ENCODE measurements at places on chromosomes 12 and 14.

DNA sequence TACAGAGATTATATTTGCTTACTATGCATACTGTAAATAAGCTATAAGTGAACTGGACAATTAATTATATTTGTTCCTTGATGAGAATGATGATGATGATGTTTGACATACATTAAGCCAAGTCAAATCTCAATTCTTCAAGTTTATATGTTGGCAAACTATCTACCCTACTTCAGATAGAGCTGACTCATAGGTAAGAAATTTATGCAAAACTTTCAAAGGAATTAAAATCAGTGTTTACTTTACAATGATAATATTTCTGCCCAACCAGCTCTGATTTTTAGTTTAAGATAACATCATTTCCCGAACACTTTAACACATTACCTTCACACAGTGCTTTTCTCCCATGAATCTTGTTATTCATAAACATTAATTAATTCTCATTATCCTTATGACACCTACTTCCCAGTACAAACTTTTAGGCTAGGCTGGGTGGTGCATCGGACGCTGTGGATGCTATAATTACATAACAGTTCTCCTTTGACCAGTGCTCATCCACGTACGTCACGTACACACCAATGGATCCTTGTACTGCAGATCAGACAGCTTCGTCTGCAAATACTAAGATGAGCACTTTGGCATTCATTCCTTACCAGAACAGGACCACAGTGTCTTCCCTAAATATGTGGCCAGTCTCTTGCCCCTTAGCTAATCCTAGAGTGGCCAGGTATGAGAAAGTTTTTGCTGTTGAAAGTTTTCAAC is 18.3 kb downstream of the BMP4 start:
- DNase-seq, result no peak

DNA sequence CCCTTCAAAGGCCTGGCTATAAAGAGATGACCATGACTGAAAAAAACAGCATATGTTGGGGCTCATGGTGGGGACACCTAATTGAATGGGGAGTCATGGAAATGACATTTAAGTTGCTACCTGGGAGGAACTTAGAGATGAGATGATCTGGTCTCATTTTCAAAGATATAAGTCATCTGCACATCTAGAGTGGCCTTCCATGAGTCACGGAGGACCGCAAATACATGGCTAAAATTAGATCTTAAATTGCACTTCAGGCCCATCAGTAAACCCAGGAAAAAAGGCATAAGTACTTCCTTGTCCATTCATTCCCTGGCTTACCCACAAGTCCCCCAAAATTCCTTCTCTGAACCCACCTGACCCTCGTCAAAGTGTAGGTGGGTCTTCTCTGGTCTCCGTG is 53.4 kb downstream of the SPTB start:
- DNase-seq, result no peak

GRCh38 chr12:51406859-51407258 is 15.7 kb upstream of the GALNT6 start:
- DNase-seq, result no peak

DNA sequence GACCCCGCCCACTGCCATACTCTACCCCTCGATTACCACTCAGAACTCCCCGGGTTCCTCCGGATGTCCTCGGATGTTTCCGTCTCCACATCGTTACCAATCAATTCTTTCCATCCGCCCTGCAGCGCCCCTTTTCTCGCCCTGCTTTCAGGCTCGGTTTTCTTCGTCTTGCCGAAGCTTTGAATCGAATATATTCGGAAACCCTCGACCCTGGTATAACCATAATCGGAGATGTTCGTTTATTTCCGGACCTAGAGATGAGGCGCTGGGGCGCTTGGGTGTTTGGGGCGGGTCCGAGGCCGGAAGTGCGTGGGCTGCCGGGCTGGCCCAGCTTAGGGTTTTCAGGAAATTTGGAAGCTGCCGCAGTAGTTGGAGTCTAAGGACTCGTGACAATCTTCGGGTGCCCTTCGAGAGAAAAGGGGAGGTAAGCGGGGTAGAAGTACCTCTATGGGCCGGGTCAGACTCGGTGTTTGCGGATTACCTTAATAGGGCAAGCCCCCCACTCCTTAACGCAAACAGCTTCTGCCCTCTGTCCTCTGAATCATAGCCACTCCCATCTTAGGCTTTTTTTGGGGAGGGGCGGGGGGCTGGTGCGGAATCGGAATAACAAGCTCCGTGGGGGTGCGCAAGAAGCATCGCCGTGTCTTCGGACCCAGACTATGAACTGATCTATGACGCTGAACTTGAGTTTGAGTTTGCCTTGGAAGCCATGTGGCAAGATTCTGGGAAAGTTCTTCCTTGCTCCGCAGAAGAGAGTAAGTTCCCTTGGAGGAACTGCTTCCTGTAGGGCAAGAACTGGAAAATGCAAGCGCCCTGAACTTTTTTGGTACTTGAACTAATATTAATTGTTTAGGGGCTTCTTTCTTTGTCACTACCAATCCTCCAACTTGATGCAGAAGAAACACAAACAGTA is at the start of gene C14orf119:
C14orf119 (plus strand) TSS at position 310 of the 913 bp plus-strand sequence. CDS start 2,154 bp downstream, outside the sequence.
- DNase-seq, result no peak

GRCh38 chr12:63889721-63890509 is 45.4 kb downstream of the SRGAP1 start:
- DNase-seq, result no peak

- no peak for DNase-seq
Measured at GRCh38 chr14:99754141-99755067, 38.8 kb upstream of the EML1 start.

DNA sequence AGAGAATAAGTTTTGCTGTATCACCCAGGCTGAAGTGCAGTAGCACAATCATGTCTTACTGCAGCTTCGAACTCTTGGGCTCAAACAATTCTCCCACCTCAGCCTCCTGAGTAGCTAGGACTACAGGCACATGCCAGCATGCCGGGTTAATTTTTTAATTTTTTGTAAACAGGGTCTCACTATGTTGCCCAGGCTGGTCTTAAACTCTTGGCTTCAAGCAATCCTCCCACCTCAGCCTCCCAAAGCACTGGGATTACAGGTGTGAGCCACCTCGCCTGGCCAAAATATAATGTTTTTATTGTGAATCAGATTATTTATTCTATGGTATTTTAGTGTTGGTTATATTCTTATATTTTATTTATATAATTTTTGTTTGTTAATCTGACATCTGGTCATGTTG is 3.8 kb upstream of the ZNF740 start:
- DNase-seq, result no peak

GRCh38 chr12:57868851-57869268 is 22.3 kb upstream of the CTDSP2 start:
- DNase-seq, result no peak

- no peak for DNase-seq
Measured at GRCh38 chr14:54599966-54600716, 33.2 kb downstream of the SAMD4A start.

- no peak for DNase-seq
Measured at GRCh38 chr14:61188978-61189808, 91.9 kb downstream of the TMEM30B start.

- no peak for DNase-seq
Measured at GRCh38 chr12:127191129-127191528, 1075.8 kb upstream of the TMEM132C start.

DNA sequence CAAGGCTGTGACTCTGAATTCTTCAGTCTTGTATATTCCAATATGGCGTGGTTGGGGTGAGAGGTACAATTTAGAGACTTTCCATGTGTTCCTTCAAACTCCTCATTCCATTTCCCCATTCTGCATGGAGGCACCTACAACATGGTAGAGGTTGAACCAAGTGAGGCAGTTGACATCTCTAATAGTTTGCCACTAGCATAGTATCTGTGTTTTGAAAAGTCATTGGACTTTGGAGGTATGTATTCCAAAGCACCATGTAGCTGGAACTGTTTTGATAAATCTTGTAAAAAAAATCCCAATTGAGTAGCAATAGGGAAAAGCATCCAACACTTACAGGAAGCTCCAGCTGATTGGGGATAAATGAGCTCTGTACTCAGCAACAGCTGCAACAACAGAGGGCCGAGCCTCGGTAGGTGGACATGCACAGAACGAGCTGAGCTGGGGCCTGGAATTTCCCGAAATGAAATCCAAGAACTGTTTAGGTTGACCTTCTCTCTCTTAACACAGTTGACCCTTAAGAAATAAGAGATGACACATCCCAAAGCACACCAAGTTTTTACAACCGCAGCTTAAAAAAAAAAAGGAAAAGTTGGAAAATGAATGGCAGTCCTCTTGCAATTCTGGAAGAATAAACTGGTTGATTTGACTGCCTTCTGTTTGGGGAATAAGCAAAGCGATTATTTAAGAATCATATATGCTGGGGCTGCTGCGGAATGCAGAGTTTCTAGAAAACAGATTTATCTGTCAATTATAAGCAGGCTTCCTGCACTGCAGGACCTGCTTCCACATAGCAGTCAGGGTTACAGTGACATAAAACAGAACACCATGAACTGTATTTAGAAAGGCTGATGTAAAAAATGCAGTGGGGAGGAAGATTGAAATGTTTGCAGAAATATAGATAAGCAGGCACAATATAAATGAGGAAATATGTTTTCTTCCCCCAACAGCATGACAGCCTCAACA is 194.6 kb upstream of the KRR1 start:
- DNase-seq, result peak; percentile 82

GRCh38 chr14:95713596-95714371 is at the start of gene TCL1A:
Gene TCL1A (minus strand): TSS chr14:95714125. CDS start chr14:95714066, 59 bp downstream.
- DNase-seq, result no peak

DNA sequence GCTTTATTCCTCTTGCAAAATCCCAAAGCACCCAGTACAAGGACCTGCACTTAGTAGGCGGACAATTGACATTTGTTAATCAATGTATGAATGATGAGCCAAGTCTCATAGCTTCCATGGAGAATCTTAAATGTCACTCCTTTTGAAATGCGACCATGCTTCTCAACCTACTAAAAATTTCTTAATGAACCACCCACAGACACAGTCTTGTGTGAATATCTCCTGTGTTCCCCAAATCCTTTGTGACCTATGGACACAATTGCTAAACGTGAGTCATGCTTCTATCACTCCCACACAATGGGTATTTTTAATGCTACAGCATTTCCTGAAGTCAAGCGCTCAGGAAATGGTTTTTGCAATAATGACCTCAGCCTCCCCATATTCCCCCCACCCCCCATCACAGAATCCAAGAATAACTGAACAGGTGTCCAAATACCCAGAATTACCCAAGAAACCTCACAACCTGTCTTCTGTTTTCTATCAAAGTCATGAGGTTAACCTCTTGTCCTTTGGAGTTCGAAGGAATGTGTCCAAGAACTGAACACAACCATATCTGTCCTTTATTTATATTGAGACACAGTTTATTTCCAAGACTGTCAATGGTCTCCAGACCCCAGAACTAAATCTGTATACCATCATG is 163.6 kb upstream of the PLEKHG7 start:
- no peak for DNase-seq

- no peak for DNase-seq
Measured at GRCh38 chr14:55773984-55774545, 194.1 kb downstream of the KTN1 start.

GRCh38 chr12:989051-989450 is 2.0 kb upstream of the ERC1 start:
- no peak for DNase-seq

DNA sequence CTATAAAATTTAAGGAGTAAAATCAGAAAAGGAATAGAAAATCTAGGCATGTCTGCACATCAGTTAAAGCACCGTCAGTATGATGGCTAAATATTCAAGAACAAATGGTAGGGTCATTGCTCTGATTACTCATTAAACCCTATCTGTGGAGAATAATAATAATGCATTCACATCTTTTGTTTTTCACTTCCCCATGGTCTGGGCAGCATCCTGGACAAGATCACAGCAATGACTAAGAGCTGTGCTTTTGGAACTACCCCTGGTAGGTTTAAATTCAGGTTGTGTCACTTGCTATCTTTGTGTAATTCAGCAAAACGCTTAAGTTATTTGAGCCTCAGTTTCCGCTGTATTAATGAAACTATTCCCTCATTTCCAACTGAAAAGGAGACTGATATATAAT is 33.1 kb downstream of the C12orf42 start:
- DNase-seq, result no peak

DNA sequence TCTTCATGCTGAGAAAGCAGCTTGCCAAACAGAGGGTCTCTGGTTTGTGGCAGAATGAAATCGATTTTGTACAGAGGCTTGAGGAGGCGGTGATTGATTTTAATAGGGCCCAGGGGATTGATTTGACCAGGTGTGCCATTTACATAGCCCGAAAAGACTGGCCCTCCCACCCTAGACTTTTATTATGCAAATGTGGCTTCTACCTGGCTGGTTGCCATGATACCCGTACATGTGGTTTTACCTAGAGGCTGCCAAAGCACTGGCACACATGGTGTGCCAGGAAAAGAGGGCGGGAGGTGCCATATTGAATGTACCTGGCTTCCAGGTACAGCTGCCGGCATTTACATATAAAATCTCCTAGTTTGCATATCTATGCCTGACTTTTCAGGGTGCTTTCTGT is 18.0 kb upstream of the GUCY2C start:
- DNase-seq, result no peak

DNA sequence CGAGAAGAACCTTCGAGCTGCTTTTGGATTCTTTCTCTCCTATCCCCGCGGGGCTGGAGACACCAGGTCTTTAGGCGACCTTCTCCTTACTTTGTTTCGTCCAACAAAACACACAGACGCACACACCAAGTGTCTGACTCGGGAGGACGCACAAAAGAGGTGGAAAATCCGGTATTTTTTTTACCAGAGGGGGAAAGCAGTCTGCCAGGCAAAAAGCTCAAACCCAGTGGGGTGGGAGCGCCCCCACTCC is 2.1 kb downstream of the SIX4 start:
- no peak for DNase-seq

DNA sequence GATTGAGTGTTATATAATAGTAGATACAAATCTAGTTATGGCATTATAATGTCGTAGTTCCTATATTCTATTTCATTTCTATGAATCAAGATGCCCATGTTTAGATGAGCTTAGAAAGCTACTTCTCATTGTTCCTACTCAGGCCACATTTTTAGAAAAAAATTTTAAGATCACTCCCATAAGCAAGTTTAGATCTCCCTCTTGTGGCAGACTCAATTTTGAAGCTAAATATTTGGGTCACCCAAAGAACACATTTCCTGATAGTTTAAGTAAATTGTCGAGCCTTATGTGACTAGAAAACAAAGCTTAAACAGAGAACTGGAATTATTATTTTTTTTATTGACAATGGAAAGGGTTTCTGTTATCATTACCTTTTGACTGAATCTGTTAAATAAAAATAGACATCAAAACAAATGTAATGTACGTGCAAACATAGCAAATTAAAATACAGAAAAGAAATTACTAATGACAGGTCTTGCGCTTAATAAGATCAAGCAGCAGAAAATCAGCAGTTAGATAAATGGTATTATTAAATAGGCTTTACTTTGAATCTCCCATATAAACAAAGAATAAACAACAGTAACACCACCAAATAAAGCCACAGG is 180.2 kb downstream of the ACSS3 start:
- DNase-seq, result peak; percentile 70

DNA sequence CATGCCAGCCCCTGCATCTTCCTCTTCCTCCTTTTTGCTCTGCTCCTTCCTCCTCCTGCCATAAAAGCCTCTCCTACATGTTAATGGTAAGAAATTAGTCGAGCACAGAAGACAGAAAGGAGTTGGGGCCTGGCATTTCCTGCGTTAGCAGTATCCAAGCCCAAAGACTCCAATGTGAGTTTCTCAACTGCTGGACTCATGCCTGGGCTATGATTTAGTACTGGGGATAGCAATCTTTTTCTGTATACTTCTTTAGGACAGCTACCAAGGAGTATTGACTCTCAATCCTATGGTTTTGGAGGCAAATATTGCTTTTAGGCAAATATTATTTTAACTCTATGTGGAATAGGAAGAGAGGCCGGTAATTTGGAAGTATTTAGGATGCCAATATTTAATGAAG is 18.0 kb upstream of the SLC38A4 start:
- DNase-seq, result no peak
